Dermis lymphatic vessel endothelial cell (primary cell): ENCODE measurements at places on chromosomes 11 and 22. TPM values are rescaled to one million over a fixed set of nuclear protein-coding genes. Genes with fewer than 3 reads are reported as not detected.

PCF11 gene
- 35.9 and 39.9 TPM in 2 replicates for total RNA-seq

OR5AS1 gene
- total RNA-seq: not detected in 2 replicates

SLC6A5 gene
- not detected in 2 replicates for total RNA-seq

AIFM3 gene
- total RNA-seq: not detected in 2 replicates

B3GAT1 gene
- total RNA-seq: not detected in 2 replicates

HTR3A gene
- not detected in 2 replicates for total RNA-seq
